Gastrocnemius medialis (tissue), 4 donors: ENCODE measurements at places on chromosomes 16 and 17.

- no peak for DNase-seq
Observed at GRCh38 chr17:6548578-6549330, 7.6 kb downstream of the PITPNM3 start.

GRCh38 chr17:67931227-67931626 lies 65.0 kb downstream of the C17orf58 start:
- DNase-seq, result no peak

GRCh38 chr16:66372898-66373155 lies 6.3 kb downstream of the CDH5 start:
- DNase-seq, result no peak

GRCh38 chr16:1982991-1983543 lies 926 bp upstream of the GFER start:
- no peak for DNase-seq

DNA sequence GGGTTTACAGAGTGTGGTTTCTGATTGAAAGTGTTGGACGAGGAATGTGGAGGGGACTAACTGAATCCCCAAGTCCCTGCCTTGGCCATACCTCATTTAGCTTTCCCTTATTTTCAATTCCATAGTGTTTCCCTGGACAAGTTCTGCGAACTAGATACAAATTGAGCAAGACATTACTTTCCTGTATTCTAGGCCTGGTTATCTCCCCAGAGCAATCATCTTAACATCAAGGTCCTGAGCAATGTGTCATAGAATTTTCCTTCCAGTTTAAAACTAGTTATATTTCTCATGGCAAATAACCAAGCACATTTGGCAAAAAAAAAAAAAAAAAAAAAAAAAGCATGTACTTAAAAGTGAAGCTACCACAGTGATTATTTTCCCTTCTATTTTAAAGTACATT lies 330.1 kb downstream of the CDH11 start:
- no peak for DNase-seq

DNA sequence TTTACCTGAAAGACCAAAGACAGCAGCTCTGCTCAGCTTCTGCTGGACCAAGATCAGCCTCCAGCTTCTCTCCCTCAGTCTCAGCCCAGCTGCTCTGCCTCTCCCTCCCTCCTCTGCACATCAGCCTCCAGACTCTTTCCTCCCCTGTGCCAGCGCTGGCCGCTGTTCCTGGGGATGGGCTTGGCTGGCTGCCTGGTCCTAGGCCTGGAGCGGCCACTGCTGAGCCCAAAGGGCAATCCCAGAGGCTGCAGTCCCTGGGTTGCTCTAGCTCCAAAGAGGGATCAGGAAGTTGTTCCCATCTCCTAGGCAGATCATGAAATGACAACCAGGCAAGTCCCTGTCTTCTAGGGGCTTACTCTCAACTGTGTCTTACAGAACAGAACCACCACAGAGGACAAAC lies 31.3 kb downstream of the DCUN1D3 start:
- DNase-seq, result peak; percentile 48

- no peak for DNase-seq
Observed at GRCh38 chr17:418421-418751, 65.8 kb upstream of the RPH3AL start.

DNA sequence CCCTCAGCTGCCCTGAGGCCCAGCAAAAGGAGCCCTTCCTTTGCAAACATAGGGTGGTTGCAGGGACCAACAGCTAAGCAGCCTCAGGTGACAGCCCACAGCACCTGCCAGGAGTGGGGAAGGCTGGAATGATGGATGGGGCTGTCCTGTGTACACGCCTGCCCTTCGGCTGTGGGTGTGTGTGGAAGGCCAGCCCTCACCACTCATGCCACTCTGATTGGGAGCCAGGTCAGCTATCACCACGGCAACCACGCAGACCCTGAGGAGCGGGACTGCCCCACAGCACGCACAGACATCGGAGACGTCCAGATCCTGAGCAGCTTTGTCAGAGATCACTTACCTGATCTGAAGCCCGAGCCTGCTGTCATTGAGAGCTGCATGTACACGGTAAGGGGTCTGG lies 11.9 kb downstream of the PIPOX start:
- DNase-seq, result no peak

GRCh38 chr16:85127379-85127723 lies 15.1 kb upstream of the CIBAR2 start:
- DNase-seq, result no peak

DNA sequence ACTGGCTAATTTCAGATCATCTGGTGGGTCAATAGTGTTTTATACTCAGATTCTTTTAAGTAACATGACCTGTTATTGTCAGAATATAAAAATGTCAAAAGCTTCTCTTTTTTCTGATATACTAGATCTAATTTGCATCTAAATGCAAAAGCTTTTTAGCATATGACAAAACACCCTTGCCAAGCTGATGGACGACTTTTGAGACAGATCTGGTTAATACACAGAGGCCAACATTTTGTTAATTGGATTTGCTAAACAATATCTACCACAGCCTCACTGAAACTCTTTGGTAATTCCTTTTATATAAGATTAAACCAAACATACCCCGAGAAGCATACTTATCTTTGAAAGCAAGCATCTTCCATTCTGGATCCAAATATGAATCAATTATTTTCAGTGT lies 10.3 kb upstream of the NOL11 start:
- no peak for DNase-seq

DNA sequence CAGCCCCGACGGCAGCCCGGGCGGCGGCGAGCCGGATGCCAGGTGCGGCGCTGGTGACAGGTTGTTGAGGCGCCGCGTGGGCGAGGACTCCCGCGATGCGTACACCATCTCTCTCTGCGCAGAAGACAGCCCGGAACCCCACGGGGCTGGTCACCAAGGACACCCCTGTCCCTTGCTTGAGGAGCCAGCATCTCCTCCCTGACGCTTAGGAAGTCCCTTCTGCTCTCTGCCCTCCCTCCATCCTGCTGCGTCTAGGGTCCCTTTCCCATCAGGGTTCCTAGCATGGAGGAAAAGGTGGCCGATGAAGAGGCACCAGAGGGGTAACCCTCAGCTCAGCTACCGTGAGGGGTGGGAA lies 43.6 kb downstream of the SRCIN1 start:
- no peak for DNase-seq

GRCh38 chr16:17379121-17379571 lies 91.6 kb downstream of the XYLT1 start:
- DNase-seq, result no peak

DNA sequence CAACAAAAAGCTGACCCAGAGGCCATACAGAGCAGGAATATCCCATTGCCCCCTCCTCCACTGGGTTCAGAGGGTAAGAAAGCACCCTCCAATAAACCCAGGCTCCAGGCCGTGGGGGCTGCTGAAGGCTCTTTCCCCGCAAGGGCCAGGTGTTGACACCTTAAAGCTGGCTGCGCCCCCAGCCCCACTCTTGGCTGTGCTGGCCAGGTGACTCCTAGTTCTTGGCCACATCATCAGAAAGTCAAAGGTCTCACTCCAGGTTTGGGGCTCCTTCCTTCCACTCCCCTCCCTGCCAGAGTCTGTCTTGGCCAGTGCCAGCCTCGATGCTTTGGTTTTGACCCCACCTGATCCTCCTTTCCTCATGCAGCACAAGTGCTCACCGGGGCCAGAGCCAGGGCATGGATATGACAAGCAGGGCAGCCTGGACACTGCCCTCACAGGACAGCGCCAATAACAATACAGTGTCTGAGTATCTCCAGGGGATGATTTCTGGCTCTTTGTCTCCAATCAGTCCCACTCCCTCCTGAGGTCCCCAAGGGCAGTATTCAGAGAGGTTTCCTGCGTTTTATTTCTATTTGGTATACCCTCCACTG lies 8.2 kb downstream of the SLC46A1 start:
- DNase-seq, result no peak

DNA sequence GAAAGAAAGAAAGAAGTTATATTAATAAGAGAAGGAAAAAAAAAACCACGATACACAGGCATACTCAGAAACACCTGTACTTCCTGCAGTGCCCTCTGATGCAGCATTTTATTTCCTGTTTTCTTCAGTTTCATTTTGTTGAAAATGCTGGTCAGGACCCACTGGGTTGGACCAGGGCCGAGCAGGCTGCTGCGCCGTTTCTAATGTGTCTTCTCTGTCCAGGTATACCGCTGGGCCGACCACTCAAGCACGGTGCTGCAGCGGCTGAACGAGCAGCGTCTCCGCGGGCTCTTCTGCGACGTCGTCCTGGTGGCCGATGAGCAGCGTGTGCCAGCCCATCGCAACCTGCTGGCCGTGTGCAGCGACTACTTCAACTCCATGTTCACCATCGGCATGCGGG lies 8.3 kb downstream of the KLHL36 start:
- no peak for DNase-seq

GRCh38 chr16:75028544-75029135 lies 29.8 kb downstream of the ZNRF1 start:
- no peak for DNase-seq

DNA sequence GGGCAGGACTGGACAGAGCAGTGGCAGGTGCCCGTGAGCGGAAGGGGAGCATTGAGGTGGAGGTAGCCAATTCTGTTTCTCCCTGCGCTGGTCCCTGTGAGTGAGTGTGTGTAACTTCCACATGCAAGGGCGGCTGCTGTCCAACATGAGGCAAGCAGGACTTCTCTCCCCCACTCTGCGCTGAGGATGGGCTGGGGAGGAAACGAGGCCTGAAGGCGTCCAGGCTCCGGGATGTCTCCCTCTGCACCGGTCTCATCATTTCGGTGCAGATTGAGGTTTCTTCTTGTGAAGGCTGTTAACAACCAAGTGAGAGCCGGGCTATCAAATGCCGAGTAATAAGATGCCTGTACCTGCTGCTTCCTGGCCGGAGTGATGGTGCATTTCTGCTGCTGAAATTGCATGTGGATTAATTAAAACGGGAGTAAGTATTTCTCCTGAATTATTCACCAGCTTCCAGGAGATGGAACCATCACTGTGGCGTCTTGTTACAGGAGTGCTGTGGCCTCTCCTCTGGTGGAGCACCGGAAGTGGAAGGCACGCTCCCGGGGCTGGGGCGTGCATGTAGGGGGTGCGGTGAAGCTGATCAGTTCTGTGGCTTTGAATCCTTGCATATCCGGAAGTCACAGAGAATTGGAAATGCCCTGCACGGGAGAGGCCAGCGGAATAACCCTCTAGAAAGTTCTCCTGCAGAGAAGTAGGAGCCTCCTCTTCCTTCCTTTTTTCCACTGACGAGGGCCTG lies 41.7 kb upstream of the MGAT5B start:
- no peak for DNase-seq

DNA sequence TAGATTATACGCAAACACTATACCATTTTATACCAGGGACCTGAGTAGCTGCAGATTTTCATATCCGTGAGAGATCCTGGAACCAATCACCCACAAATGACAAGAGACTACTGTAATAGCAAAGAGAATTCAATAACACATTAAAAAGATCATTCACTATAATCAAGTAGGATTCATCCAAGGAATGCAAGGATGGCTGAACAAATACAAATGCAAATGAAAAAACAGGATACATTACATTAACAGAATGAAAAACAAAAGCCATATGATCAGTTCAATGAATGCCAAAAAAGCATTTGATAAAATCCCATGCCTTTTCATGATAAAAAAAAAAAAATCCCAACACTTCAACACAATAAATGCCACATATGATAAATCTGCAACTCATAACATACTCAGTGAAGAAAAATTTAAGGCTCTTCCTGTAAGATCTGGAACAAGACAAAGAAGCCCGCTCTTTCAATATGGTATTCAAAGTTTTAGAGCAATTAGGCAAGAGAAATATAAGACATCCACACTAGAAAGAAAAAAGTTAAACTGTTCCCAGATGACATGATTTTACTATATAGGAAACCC lies 29.0 kb downstream of the N4BP1 start:
- no peak for DNase-seq
